ENCODE measurements at places on chromosomes 11 and 22. TPM values are rescaled to one million over a fixed set of nuclear protein-coding genes. Genes with fewer than 3 reads are reported as not detected.

FAM181B gene
- 8.7 TPM for total RNA-seq

RIC3 gene
- 68.1 TPM for total RNA-seq

IGSF22 gene
- total RNA-seq, result 0.45 TPM

MMP13 gene
- 0.18 TPM for total RNA-seq

TMA7B gene
- not detected for total RNA-seq
